ENCODE measurements at places on chromosomes 4 and X. TPM values are rescaled to one million over a fixed set of nuclear protein-coding genes. Genes with fewer than 3 reads are reported as not detected.

Gene ERVMER34-1
- 0.71 TPM for total RNA-seq

Gene SLC16A2
- total RNA-seq = 17.4 TPM

Gene PRR32
- total RNA-seq = not detected

Gene GLRA2
- not detected for total RNA-seq

Gene SPANXC
- total RNA-seq = not detected

Data from A549 treated with AZD2906 at 1 μM for 4 hours (cell line).